ENCODE measurements at places on chromosomes 3 and 15.

DNA sequence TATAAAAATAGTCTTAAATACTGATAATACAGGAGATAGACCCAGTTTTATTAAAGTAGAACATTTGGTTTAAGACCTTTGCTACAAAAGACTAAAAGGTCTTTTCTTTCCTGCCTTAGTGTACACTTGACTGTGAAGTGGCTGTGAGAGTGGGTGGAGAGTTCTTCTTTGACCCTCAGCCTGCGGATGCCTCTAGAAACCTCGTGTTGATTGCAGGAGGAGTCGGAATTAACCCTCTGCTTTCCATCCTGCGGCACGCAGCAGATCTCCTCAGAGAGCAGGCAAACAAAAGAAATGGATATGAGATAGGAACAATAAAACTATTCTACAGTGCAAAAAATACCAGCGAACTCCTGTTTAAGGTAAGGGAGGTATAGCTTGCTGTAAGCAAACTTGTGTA lies 36.5 kb downstream of the OXNAD1 start:
- DNase-seq: no peak

GRCh38 chr15:71610728-71611552 lies 199.4 kb upstream of the NR2E3 start:
- no peak for DNase-seq

GRCh38 chr3:129195731-129196256 lies 12.1 kb upstream of the CNBP start:
- DNase-seq: no peak

GRCh38 chr15:97893967-97894366 lies 66.5 kb upstream of the ARRDC4 start:
- DNase-seq: no peak

- DNase-seq: no peak
Observed at GRCh38 chr3:54647721-54648120, 280.1 kb downstream of the LRTM1 start.

DNA sequence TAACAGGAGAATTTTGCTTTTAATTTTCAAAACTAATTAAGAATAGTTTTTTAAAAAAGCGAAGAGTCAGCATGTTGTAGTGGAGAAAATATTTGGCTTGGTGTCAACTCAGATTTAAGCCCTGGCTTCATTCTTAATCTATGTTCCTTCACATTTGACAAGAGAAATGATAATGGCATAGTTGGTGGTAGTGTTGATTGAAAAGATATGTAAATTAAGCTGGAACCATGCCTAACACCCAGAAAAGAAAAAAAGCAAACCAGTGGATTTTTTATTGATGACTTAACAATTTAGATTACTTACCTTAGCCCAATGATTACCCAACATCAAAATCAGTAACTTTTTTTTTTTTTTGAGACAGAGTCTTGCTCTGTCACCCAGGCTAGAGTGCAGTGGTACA lies 27.4 kb downstream of the TCAIM start:
- no peak for DNase-seq

GRCh38 chr3:4314688-4315087 lies 11.5 kb downstream of the SETMAR start:
- no peak for DNase-seq

GRCh38 chr3:100868894-100869293 lies 124.3 kb downstream of the ABI3BP start:
- no peak for DNase-seq

- DNase-seq: no peak
Observed at GRCh38 chr3:62142331-62143085, 230.8 kb downstream of the FEZF2 start.

GRCh38 chr15:61724251-61724939 lies 335.9 kb downstream of the VPS13C start:
- no peak for DNase-seq

DNA sequence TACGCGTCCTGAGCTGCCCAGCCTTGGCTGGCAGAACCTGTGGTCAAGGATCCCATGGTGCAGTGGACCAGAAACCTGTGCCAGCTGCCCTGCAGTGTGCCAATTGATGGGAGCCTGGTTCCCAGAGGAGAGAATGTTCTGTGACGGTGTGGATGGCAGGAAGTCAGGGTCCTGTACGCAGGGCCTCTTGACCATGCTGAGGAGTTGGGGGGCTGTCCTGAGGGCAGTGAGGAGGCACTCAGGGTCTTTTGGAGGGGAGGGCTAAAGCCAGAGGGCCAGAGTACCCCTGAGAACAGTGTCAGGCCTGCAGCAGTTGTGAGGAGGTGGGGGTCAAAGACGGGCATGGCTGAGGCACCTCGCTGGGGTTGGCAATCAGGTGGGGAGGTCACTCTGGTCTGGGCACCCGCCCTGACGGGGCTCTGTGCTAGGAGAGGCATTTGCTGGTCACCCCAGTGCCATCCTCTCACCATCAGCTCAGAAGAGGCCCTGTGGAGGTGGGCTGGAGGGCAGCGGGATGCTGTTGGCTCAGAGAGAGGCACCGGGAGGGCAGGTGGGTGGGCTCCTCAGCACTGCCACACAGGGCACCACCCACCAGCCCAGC lies 61.0 kb downstream of the SCN5A start:
- DNase-seq: no peak

DNA sequence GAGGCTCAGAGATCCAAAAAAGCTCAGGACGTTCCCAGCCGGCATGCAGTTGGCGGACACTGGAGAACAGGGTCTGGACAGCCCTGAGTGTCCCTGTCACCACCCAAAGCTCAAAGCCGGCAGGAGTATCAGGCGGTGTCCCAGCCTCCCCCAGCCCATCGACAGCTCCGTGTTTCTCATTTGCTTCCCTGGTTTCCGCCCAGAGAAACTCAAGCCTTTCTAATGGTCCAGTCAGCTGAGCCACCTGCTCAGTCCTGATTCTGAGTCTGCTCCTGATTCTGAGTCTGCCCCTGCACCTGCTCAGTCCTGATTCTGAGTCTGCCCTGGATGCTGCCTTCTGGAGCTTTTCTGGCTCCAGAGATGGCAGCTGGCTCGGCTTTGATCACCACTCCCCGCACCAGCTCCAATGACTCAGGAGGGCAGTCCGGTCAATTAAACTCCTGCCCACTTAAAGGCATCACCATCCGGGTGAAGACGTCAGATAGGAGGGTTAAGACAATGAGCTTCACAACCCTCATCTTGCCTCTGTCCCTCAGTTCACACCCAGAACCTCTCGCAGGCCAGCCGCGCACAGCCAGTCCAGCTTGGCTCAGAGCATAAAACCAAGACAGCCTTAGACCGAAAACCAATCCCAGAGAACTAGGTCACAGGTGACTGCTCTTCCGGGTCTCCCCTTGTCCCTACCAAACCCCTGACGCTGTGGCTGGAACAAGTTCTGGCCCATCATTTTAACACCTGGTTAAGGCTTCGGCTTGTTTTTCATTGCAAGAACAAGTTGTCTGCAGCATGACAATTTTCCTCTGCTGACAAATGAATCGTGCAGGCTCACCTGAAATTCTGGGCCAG lies 6.8 kb downstream of the PCSK6 start:
- no peak for DNase-seq

GRCh38 chr3:55615694-55616295 lies 128.7 kb upstream of the WNT5A start:
- DNase-seq: no peak

- no peak for DNase-seq
Observed at GRCh38 chr3:59758672-59759071, 708.8 kb upstream of the CFAP20DC start.

DNA sequence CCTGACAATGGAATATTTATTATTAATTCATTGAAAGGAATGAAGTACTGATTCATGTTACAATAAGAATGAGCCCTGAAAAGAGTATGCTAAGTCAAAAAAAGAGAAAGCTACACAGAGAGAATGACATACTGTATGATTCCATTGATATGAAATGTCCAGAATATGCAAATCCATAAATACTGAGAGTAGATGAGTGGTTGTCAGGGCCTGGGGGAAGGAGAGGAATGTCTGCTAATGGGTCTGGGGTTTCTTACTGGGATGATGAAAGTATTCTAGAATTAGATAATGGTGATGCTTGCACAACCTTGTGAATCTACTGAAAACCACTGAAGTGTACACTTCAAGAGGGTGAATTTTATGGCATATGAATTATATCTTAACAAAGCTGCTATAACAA lies 79.9 kb upstream of the HACD2 start:
- DNase-seq: no peak

DNA sequence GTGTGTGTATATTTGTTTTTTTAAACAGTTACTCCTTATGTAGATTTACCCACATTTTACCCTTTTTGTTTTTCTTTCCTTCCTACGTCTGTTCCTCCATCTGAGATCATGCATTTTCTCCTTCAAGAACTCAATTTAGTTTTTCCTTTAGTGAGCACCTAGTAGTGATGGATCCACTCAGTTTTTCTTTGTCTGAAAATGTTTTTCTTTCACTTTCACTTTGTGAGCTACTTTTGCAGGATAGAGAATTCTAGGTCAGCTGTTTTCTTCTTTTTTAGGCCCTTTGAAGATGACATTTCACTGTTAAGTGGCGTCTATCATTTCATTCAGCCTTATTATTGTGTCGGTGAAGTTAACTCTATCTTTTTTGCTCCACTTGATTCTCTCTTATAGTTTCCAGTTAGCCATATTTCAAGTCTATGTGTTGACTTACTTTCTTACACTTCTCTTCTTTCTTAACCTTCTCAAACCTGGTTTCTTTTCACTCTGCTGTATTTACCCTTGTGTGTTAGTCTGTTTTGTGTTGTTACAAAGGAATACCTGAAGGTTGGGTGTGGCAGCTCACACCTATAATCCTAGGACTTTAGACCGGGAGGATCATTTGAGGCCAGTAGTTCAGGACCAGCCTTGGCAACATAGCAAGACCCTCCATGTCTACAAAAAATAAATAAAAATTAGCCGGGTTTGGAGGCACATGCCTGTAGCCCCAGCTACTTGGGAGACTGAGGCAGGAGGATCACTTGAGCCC lies 55.8 kb downstream of the PRKCI start:
- DNase-seq: no peak

DNA sequence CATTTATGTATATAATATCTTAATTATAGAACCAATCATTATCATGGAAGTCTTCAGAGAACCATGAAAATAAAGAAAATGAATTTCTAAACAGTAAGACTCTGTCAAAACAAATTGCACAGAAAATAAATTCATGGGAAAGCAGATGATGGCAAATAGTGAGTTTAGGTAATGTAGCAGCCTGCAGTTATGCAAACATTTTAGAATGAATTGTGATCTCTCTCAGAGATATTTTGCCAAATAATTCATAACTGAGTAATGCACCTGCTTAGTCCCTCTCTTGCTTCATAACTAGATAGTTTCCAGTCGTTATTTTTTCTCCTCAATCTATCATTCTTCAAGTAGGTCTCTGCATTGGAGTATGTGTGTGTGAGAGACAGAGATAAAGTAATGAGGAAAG lies 492.7 kb upstream of the THBS1 start:
- DNase-seq: no peak

GRCh38 chr3:184864000-184864399 lies 52.0 kb downstream of the VPS8 start:
- no peak for DNase-seq

DNA sequence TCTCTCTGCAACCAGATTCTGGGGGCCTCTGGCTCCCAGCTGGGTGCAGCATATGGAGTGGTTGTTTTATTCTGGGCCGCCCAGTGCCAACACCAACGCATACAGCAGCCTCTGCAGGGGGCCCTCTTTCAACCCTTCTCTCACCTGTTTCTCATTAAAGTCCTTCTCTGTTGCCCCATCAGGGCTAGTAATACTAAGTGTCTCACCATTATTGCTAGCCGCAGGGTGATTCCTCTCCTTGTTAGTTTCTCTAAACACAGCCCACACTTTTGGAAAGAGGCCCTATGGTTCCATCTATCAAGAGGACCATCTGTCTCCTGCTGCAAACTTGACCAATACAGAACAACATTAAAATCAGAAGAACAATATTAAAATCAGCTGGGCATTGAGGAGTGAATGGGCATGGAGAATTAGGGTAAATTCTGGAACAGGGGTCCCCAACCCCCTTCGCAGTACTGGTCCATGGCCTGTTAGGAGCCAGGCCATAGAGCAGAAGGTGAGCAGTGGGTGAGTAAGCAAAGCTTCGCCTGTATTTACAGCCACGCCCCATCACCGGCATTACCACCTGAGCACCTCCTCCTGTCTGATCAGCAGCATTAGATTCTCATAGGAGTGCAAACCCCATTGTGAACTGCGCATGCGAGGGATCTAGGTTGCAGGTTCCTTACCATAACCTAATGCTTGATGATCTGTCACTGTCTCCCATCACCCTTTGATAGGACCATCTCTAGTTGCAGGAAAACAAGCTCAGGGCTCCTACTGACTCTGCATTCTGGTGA lies 36.5 kb downstream of the ALS2CL start:
- no peak for DNase-seq

DNA sequence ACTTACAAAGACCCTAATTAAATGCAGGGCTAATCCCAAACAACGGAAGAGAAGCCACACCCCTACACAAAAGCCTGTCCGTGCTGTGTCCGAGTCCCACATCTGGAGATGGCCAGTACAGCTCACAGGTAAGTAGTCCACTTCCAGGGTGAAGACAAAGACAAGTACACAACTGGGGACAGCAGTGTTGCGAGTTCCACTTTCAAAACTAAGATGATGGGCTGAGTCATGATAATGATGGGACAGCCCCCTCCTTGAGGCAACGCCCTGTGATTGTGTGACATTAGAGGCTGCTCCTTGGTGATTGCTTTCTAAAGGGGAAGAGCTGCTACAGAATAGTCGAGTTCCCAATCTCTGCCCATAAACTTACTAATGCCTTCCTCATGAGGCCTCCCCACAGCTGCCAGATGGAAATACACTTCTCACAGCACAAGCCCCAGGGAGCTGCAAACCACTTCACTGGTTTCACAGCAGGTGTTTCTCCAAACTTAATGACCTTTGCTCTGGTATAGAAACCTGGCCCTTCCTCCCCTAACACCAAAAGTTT lies 27.6 kb downstream of the RFT1 start:
- no peak for DNase-seq

DNA sequence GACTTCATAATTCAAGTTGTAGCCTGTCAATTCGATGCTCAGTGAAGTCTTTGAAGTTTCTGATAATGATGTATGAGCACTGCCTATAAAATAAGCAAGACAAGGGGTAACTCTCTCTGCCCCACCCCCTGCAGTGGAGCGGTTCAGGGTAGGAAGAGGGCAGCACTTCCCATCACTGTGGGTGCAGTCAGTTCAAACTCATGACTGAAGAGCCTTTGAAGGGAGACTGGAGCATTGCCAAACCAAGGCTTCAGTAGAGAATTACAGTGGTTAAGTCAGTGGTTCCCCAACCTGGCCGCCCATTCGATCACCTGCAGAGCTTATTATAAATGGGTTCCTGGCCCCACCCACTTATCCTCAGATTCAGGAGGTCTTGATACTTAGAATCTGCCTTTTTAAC lies 190.6 kb downstream of the SHQ1 start:
- no peak for DNase-seq

DNA sequence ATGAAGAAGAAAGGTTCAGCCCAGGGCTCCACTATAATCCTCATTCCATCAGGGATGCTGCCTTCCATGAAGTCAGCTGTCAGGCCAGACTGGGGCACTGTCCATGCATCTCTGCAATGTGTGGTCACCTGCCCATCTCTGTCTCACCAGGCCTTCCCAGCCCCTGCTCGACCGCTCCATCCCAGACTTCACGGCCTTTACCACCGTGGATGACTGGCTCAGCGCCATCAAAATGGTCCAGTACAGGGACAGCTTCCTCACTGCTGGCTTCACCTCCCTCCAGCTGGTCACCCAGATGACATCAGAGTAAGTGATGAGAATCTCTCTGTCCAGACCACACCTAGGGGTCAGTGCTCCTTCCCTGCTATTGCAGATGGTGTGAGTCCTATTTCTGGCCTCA lies 454.1 kb downstream of the EPHB1 start:
- no peak for DNase-seq

- DNase-seq: no peak
Observed at GRCh38 chr3:84724877-84725276, 233.9 kb upstream of the CADM2 start.
